Stimulated activated CD4-positive, alpha-beta T cell treated with anti-CD3 and anti-CD28 coated beads, TNF-alpha, amount 100 ng/mL, for 1 hour (primary cell): ENCODE measurements at places on chromosomes 2 and 18.

DNA sequence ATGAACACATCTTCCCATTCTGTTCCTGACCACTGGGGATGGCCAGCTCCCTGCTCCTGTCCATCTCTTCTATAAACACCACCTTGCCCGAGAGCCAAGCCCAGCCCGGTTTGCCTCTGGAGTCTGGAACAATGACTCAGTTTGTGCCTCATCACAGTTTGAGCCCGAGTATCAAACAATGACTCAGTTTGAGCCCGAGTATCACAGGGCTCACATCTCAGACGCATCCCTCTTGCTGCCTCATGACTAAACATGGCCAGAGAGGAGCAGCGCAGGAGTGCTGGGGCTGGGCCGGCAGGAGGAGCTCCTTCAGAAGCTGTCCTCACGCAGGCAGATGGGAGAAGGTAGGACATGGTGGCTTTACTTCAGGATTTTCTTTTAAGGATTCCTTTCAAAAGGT is 68.7 kb downstream of the PXDN start:
- no peak for DNase-seq

- no peak for DNase-seq
Measured at GRCh38 chr2:121828281-121828731, 72.9 kb downstream of the TSN start.

DNA sequence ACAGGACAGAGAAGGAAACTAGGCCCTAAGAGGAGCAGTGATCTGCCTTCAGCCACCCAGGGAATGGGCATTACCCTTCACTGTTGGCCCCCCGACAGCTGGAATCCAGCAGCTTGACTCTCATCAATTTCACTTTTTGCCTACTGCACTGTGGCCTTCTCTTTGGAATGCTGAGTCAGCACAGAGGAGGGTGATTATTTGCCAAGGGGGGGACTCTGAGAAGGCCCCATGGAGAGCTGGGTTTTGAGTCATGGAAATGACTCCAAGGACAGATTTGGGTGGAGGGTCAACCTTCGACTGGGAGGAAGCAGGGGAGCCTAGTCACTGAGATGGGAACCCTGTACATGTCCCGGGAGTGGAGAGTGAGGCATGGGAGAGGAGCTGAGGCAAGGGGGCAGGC is 38.1 kb upstream of the NTSR2 start:
- DNase-seq: no peak

- DNase-seq: no peak
Measured at GRCh38 chr2:19574778-19575260, 216.4 kb upstream of the OSR1 start.

- DNase-seq: no peak
Measured at GRCh38 chr2:240153418-240153817, 13.0 kb upstream of the OTOS start.

DNA sequence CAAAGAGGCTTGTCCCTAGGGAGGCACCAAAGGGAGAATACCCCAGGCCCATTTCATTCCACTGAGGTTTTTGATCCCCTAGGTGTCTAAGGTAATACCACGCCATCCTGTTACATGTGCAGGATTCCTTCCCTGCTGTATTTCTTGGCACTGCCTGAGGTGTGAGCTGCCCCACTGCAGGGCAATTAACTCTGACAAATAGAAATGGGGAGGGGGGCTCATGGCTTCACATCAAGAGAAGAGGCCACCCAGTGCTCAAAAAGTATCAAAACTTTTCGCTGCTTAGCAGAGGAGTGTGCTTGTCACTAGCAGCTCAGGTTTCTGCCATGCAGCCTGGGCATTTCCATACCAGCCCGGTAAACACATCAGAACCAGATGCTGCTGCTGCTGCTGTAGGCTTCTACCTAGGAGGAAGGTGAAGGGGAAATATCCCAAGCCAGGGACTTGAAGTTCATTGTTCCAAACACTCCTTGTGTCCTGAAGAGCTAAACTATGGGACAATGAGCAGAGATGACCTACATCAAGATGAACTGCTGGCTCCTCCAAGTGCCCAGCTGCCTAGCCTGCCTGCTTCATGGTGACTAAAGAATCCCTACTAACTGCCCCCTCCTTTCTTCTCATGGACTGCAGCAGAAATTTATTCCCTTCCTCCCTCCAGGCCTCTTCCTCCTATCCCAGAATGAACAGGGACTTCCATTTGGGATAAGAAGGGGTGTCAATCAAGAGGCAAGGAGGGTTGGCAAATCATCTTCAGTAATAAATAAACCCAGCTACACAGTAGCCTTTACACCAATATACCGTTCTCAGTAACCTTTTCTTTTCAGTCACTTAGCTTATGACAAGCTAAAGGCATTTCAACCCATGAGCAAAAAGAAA is 16.4 kb downstream of the POU3F3 start:
- no peak for DNase-seq

GRCh38 chr2:10007921-10008808 is 35.2 kb upstream of the KLF11 start:
- DNase-seq: no peak

DNA sequence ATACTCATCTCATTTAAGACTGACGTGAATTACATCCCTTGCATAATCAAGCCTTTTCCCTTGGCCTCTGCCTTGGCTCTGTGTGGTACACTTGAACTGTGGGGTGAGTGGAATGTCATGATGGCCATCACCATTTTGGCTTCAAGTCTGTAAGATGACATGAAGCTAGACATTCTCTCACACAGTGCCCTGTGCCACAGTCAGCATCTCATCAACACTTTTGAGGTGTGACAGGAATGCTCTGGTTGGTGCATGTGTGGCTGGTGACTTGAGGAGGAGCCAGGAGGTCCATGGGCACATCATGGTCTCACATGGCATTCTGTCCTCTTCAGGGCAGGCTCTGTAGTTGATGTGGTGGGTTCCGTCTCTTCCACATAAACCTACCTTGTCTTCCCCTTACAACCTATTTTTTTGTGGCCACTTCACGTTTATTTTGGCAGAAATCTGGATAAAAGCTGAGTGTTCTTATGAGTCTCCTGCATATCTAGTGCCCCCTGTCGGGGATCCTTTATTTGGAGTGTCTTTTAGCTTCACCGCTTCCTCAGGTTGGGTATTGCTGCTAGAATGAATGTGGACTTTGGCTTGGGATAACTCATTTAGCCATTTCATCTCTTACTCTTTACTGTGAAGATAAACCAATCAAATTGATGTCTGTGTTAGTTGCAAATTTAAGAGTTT is 28.1 kb downstream of the MAP4K4 start:
- DNase-seq: no peak

DNA sequence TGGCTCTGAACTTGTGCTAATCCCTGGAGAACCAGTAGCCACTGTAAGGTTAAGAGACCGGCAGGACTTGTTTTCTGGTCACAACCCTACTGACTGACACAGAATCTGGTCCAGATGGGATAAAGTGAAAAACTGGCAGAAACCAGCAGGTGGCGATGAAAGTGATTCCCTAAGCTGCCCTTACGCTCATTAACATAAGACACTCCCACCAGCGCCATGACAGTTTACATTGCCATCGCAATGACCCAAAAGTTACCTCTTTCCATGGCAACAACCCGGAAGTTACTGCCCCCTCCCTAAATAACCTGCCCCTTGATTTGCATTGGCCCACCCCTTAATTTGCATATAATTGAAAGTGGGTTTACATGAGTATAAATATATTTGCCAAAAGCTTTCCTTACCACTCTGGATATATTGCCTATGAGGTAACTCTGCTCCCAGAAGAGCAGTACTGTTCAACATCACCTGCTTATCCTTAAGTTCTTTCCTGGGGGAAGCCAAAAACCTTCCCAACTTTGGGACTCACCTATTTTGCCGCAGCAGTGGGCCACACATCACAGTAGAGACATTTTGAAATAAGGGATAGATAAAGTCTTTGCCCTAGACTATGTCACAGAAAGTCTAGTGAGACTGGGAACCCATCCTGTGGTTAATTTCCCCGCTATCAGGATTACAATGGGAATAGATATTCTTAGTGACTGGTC is 35.8 kb upstream of the AFF3 start:
- no peak for DNase-seq

DNA sequence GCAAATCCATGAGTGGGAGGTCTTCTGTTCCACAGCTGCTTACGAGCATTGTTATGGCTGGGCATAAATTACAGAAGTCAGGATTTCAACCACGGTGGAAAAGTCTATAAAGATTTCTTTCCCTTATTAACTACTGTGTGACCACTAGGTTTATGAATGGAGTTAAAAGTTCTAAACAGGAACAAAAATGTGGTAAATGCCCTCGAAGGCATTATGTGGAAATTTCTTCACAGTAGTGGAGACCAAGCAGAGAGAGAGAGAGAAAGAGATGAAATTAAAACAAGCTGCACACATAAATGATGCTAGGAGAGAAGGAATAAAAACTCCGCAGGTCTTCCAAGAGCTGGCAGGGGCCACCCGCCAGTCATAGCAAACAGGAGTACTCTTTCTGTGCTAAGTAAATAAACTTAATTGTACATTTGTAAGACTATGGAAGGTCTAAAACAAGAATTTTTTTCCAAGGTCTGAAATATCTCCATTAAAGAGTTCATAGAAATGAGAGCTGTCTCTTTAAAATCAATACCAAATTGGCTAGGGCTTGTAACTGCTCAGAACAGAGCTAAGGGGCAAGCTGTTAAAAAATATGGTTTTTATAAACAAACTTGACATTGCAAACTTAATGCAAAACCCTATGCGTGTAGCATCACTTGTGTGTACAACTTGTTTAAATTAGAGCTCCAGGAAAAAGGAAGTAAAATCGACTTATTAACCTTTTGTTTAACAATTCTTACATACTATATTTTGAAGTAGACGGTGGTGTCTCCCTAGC is 438.2 kb downstream of the MEIS1 start:
- DNase-seq: no peak

GRCh38 chr2:20180676-20181648 is 44.0 kb downstream of the SDC1 start:
- no peak for DNase-seq

GRCh38 chr18:49400398-49401072 is 59.9 kb downstream of the DYM start:
- no peak for DNase-seq

DNA sequence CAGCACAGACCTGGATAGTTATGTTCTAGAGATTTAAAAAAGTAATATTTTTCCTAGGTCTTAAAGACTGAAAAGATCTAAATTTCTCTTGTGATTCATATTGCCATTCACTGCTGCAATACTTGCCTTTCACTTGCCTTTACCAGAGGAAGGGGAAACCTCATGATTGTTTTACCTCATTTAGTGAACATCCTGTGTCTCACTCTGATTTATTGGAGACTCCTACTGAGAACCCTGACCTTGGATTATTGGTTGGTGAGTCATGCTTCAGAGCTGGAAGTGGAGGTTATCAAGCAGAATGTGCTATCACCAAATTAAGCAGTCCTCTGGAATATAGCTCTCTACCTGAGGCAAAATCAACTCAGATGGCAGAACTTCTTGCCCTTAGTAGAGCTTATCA is 500.5 kb downstream of the TSN start:
- no peak for DNase-seq

GRCh38 chr2:21627938-21628337 is 504.2 kb downstream of the TDRD15 start:
- no peak for DNase-seq

GRCh38 chr2:55026202-55026601 is 24.0 kb downstream of the RTN4 start:
- no peak for DNase-seq

GRCh38 chr18:42025974-42026625 is 71.1 kb downstream of the PIK3C3 start:
- DNase-seq: no peak

DNA sequence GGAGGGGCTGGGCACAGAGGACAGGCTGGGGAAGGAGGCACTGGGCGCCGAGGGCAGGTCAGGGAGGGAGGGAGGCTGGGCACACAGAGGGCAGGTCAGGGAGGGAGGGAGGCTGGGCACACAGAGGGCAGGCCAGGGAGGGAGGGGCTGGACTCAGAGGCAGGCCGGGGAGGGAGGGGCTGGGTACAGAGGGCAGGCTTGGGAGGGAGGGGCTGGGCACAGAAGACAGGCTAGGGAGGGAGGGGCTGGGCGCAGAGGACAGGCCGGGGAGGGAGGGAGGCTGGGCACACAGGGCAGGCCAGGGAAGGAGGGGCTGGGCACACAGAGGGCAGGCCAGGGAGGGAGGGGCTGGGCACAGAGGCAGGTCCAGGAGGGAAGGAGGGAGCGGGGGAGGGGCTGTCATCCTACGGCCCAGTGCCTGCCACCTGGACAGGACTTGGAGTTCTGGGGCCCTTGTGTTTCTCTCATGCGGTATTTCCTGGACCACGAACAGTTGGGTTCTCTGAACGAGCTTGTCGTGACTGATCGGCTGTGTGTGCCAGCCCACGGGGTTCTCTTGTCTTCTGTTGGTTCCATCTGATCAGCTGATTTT is 46.7 kb upstream of the KCNG2 start:
- DNase-seq: no peak

GRCh38 chr2:201926067-201926466 is 107.6 kb upstream of the FZD7 start:
- DNase-seq: no peak

DNA sequence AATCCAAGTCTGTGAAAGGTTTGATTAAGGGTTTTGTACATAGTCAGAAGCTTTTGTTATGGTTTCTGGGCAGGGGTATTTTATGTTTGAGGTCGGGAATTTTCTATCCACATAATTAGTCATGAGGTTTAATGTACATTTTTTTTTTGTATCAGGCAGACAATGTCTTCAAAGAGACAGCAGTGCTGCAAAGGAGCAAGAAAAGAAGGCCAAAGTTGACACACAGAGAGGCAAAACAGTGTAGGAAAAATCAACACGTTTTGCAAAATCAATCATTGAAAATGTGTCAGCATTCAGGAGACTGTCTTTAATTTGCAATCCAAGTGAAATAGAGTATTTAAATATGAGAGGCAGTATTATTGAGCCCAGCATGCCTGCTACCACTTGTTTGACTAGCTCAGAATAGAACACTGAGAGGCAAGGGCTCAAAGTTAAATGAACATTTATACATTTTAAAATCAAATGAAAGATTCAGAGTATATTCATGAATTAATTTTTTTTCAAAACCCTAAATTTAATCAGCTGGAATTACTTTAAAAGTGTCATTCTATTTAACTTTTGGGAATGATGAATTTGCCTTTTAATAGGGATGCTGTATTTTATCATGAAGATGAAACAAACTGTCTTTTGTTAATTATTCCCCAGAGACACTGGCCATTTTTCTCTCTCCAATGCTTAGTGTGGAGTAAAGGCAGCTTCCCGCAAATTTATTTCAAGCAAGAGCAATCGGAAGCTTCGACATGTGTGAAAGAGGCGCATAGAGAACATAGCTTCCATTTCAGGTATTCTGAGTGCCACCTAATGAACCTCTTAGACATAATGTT is 11.3 kb downstream of the VRK2 start:
- DNase-seq: no peak

GRCh38 chr2:102771114-102771513 is 9.3 kb downstream of the TMEM182 start:
- DNase-seq: no peak

GRCh38 chr2:177295484-177295883 is 31.0 kb upstream of the NFE2L2 start:
- DNase-seq: no peak

GRCh38 chr2:206163251-206163880 is 3.7 kb downstream of the EEF1B2 start:
- DNase-seq: no peak

- DNase-seq: no peak
Measured at GRCh38 chr2:68178954-68179627, 21.4 kb downstream of the PNO1 start.

GRCh38 chr2:72744049-72744448 is 81.8 kb downstream of the EXOC6B start:
- no peak for DNase-seq

GRCh38 chr18:23106575-23106974 is 28.7 kb upstream of the CABLES1 start:
- no peak for DNase-seq

GRCh38 chr18:23977719-23978483 is 36.7 kb upstream of the TTC39C start:
- no peak for DNase-seq
